ENCODE measurements at places on chromosomes 6 and 20.

DNA sequence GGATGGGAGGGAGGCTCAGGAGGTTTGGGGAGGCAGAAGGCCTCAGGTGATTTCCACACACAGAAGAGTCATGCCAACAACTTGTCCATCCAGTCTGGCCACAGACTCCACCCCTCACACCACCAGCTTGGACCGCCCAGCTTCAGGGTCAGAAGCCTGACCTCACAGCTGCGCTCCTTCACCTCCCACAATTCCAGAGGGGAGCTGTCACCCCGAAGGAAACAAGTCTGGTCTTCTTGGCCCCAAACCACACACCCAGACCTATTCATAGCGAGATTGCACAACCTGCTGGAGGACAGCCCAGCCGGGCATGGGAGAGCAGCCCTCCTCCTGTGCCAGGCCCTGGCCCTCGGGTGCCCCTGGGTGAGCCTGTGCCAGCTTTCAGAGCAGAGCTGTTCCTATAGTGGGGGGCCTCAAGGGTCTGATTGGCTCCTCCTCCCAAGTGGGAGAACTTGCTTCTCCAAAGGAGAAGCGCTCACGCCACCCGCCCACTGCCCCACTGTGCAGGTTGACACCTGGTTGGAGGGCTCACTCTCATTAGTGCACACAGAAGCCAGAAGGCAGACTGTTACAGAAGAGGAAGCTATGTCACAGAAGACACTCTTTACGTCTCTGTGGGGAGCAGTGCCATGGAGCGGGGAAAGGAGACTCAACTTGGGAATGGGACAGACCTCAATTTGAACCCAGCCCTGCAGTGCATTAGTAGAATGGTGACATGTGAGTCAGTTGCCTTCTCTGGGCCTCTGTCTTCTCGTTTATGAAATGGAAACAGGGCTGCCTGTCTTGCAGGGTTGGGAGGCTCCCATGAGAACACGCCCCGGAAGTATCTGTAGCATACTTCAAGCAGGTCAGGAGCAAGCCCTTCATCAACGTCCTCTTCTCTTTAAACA, 128.8 kb downstream of the FOXO3 start:
- DNase-seq: no peak

- DNase-seq: no peak
Observed at GRCh38 chr6:101079696-101080270, 198.7 kb upstream of the ASCC3 start.

DNA sequence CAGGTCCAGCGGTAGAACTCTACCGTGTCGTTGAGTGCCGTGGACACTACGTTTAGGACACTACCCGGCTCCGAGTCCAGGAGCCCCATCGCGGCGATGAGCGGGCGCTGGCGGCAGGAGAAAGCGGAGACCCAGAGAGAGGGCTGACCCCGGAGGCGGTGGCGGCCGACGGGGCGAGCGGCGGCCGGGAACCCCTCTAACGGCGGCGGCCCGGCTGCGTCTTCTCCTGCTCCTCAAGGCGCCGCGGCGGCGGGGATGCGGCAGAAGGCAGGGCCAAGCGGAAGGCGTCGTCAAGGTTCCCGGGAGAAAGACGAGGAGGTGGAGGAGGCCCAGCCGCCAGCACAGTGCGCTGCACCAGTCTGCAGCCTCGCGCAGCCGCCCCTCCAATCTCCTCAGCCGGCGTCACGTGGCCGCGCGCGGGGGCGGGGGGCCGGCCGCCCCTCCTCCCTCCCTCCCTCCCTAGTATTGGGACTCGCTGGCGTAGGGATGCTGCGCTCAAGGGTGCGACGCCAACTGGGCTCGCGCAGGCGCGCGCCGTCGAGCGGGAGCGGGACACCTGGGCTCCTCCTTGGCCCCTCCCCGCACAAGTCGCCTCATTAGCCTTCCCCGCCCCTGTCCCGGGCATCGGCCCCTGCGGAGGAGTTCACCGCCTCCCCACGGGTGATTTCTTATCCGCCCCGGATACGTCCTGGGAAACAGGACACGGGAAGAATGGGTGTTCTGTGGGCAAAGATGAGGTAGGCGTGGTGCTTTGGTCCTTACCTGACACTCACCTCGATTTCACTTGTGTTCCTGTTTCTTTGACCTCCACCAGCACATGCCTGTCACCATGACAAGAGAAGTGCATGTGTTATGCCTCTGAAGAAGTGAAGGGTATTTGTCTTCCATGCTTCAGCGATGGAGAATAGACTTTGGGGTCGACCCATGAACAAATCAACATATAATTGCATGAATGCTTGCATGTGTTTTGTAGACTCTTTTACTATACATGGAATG, at the start of gene ELOVL4:
Gene ELOVL4 (minus strand): TSS at position 363 of the 996 bp plus-strand sequence. CDS start 274 bp downstream, at position 89.
- peak; percentile 69 for DNase-seq

DNA sequence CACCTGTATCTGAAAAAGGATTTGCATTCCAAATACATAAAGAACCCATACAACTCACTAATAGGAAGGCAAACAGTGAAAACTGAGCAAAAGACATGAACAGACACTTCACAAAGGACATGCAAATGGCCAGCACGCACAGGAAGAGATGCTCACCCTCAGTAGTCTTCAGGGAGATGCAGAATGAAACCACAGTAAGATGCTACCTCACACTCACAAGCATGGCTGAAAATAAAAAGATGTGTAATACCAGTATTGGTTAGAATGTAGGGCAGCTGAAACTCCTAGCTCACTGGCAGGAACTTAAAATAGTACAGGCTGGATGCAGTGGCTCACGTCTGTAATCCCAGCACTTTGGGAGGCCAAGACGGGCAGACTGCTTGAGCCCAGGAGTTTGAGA, 64.6 kb downstream of the SNX5 start:
- no peak for DNase-seq

GRCh38 chr6:5126214-5126613, 41.1 kb downstream of the PPP1R3G start:
- no peak for DNase-seq

DNA sequence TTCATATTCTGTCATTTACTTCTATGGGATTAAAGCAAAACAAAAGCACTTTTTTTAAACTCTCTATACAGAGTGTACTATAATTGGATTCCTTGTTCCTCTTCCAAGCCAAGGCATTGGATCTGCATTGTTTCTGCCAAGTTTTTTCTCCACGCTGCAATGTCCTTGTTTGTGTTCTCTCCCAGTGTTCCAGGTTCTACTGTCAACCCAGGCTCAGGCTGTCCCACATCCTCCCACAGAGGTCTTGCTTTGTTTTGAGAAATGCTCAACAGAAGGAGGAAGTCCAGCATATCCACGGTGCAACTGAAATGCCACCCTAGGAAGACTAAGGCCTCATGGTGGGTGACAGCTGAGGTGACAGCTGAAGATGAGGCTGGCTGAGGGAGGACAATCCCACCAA, 287.1 kb upstream of the PRDM1 start:
- no peak for DNase-seq

GRCh38 chr20:36754656-36755222, 8.8 kb upstream of the NDRG3 start:
- peak; percentile 28 for DNase-seq

DNA sequence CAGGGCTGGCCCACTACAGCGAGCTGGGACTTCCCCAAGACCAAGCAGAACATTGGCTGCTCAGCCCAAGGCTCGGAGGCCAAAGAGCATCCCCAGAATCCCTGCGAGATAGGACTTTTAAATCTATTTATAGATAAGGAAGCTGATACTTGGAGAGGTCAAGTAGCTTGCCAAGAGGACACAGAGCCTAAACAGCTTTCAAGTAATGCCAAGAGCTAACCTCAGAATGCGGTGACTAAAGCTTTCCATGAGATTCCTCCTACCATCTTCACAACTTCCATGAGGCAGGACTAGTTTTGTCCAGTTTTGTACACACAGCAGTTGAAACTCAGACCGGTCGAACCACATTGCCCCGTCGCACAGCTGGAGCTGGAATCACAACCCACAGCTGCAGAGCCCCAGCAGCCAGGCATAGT, 168.1 kb upstream of the TOP1 start:
- no peak for DNase-seq

DNA sequence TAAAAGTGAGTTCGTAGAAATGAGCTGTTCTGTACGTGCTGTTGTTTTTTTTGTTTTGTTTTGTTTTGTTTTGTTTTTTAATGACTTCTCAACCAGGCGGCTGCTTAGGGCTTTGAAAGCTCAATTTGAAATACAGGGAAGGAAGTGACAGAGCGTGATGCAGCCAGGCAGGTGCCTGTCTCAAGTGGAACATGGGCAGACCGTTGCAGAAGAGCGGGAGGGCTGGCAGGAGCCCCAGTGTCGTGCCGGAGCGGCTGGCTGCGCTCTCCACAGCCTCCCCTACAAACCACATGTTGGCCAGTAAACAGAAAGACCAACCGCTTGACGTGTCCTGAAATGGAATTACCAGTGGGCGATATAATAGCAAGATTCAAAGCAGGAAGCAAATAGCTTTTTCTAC, 164.9 kb upstream of the RREB1 start:
- no peak for DNase-seq

- no peak for DNase-seq
Observed at GRCh38 chr20:51926670-51927305, 124.5 kb upstream of the SALL4 start.

- DNase-seq: no peak
Observed at GRCh38 chr20:54848262-54848661, 372.9 kb downstream of the DOK5 start.

GRCh38 chr20:10679269-10679668, 5.5 kb upstream of the JAG1 start:
- DNase-seq: no peak

GRCh38 chr6:108622641-108623298, 62.1 kb downstream of the FOXO3 start:
- no peak for DNase-seq

GRCh38 chr6:83062225-83062624, 3.4 kb downstream of the UBE3D start:
- no peak for DNase-seq

DNA sequence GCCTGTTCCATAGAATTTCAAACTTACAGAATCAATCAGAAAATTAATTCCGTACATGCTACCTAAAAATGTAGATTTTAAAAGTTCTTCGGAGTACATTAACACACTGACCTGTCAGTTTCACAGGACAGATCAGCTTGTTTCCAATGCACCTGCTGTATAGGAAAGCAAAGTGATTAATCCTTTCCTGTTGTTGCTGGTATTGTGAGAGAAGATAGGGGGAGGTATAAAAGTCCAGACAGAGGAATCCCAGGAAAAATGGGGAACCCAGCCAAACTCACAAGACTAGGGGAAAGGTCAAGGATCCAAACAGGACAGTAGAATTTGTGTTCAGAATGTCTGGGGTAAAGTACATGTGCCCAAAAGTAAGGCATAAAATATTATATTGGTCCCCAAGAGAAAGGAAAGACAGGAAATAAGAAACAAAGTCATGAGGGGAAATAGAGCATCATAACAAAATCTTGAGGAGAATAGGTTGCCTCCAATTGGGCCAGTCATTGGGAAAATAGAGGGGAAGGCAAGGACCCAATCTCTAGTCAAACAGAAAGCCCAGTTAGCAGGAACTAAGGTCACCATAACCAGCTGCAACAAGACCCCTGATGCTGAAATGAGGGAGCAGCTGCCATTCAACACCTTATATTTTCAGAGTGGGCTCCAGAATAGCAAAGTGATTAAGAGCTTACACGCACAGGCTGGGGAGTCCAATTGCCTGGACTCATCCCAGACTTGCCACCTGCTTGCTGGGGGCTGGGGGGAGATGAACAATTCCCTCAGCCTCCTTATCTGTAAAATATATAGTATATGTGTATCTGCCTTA, 10.3 kb downstream of the FILIP1 start:
- no peak for DNase-seq

GRCh38 chr20:23350904-23351838, 580 bp downstream of the NXT1 start:
- DNase-seq: peak; percentile 68
